Kasumi-1 (cell line): ENCODE measurements at places on chromosomes 6 and 20.
A peak's percentile ranks its signal among the peaks of the same experiment; 100 is the strongest.

DNA sequence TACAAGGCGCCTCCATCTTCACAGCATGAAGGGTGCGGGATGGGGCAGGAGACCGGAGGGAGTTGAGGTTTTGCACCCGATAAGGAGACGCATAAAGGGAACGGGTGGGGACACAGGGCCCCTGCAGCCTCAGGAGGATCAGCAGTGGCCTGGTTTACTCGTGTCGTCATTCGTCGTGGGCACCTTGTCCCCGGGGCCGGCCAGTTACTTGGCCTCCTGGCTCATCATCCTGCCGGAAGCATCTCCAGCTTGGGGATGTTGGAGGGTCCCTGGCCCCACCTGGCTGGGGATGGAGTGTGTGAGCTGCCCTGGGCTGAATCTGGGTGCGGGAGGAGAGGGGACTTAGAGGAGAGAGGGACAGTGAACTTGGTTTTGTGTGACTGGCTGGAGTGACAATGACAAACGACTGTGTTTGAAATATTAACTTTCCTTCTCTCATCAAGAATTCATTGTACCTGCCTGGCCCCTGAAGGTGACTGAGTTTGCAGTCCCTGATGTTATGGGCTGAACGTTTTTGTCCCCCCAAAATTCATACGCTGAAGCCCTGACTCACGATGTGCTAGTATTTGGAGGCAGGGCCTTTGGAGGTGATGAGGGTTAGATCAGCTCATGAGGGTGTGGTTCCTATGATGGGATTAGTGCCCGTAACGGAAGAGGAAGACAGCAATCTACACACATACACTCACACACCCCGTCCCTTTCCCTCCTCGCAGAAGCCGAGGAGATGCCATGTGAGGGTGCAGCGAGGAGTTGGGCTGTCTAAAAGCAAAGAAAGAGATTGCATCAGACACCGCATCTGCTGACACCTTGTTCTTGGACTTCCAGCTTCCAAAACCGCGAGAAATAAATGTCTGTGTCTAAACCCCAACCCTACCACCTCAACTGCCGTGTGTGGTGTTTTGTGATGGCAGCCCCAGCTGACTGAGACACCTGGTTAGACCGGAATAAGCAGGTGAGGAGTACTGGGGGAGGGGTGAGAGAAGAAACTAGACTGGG is 65.0 kb upstream of the MAP3K4 start:
- DNase-seq = no peak

GRCh38 chr6:141048451-141048850 is 1084.3 kb upstream of the GJE1 start:
- no peak for DNase-seq

- no peak for DNase-seq
Observed at GRCh38 chr6:7906741-7907140, 3.8 kb downstream of the TXNDC5 start.

DNA sequence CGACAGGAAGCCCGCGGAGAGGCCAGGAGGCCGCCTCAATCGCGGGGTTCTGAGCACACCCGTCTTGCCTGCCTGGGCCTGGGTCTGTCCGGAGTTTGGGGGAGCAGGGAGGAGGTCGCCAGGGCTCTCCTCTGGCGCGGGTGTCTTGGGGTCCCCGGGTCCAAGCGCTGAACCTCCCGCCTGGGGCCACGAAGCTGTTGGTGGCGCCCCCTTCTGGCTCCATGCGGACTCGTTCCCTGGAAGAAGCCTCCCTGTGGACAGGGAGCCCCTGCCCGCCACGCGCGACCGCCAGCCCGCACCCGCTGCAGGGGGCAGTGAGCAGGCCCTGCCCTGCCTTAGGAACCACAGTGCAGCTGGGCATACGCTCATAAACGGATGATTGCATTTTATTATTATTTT is 44.7 kb downstream of the MCUR1 start:
- no peak for DNase-seq

GRCh38 chr6:81376745-81377144 is 375.7 kb downstream of the TENT5A start:
- DNase-seq = no peak

- DNase-seq = no peak
Observed at GRCh38 chr6:46963039-46963438, 41.3 kb upstream of the ADGRF5 start.

- no peak for DNase-seq
Observed at GRCh38 chr6:117603821-117604220, 1.5 kb upstream of the GOPC start.

DNA sequence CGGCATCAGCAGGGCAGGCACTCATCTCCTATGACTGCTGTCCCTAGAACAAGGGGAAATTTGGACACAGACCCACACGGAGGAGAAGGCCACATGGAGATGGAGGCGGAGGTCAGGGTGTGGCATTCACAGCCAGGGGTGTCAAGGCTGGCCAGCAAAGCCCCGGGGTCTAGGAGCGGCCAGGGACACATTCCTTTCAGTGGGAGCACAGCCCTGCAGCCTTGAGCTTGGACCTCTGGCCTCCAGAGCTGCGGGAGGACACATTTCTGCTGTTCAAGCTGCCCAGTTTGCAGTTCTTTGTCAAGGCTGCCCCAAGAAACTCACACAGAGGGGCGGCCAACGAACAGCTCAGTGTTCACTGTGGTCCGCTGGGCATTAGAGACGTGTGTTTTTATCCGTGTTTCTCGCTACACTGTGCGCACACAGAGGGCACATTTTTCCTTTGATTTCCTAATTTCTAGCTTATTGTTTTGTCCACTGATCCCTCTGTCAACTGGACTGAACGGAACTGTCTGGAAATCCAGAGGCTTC is 93.4 kb upstream of the MPC1 start:
- no peak for DNase-seq

DNA sequence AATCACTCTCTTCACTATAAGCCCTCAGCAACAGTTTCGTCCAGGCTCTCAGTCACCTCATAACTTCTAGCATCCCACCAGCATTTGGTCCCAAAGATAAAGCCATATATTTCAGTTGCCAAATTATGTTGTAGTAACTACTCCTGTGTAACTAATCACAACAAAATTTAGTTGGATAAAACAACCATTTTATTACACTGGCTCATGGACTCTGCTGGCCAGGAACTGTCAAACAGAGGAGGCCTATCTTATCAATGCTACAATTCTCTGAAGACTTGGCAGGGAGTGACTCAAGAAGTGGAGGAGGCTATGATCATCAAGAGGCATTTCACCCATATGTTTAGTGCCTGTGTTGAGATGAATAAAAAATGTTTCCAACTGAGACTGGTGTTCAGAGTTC is 1082.3 kb upstream of the GJE1 start:
- DNase-seq = no peak

DNA sequence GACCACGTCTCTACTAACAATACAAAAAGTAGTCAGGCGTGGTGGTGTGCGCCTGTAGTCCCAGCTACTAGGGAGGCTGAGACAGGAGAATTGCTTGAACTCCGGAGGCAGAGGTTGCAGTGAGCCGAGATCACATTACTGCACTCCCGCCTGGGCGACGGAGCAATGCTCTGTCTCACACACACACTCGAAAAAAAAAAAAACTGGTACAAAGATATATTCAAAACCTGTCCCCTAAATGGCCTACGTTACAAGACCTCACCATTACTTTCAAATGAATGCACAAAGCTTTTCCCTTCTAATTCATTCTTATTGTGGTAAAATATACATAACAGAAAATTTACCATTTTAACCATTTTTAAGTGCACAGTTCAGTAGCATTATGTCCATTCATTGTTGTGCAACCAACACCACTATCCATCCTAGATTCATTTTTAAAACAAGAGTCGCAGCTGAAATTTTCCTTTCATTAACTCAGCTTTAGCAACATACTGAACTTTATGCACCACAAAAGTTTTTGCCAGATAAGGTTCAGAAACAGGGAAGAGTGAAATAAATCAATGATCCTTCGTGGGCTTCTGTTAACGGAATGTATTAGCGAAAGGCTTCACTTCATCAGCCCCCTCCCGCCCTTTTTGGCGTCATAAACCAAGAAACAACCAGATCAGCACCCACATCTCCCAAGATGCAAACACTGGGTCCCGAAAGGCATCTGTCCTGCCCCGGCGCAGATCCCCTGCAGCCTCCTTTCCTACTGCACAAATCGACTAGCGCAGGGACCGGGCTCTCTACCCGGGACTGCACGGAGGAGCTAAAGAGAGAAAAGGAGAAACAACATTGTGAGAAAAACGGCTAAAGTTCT is 825 bp upstream of the FAM135A start:
- DNase-seq = no peak

DNA sequence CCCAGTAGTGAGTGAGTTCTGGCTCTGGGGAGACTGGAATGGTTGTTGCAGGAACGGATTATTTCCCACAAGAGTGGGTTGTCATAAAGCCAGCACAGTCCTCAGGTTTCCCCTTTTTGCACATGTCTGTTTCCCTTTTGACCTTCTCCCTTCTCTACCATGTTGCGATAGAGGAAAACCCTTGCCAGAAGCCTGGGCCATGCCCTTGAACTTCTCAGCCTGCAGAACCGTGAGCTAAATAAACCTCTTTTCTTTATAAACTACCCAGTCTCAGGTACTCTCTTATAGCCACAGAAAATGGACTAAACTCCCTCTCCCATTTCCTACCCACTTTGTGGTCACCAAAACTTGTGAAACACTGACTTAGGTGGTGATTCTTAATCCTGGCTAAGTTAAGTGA is 7.2 kb upstream of the PPP1R16B start:
- DNase-seq = no peak

- no peak for DNase-seq
Observed at GRCh38 chr6:8860671-8861070, 425.3 kb upstream of the SLC35B3 start.

GRCh38 chr6:92779746-92780145 is 639.6 kb downstream of the EPHA7 start:
- no peak for DNase-seq

DNA sequence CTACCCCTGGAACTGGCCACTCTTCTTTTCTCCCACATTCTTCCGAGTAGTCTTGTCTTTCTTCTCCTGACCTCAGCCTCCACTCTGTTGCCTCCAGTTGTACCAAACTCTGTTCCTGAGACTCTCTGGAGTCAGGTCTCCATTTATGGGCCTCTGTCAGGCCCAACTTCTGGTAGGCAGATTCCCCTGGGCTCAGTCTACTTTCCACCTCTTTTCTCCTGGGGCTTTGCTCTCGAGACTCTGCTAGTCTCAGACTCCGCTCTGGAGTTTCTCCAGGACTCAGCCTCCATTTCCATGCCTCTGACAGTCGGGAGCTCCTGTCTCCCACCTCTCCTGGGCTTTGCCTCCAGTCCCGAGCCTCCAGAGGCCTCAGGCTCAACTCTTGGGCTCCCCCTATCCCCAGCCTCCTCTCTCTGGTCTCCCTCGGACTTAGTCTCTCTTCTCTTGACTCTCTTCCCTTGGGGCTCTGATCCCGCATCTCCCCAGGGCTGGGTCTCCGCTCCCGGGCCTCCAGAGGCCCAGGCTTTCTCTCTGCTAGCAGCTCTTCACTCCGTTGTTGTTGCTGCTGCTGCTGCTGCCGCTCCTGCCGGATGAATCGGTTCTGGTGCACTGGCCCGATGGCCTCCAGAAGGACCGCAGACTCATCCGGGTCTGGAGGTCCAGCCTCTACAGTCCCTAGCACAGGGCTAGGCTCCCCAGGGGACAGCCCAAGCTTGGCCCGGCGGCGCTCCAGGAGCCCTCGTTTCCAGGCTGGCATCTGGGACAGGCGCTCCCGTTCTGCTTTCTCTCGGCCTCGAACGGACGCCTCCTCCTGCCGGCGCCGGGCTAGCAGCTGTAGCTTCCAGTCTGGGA is 1.1 kb downstream of the PPP1R18 start:
- DNase-seq = peak; percentile 43

DNA sequence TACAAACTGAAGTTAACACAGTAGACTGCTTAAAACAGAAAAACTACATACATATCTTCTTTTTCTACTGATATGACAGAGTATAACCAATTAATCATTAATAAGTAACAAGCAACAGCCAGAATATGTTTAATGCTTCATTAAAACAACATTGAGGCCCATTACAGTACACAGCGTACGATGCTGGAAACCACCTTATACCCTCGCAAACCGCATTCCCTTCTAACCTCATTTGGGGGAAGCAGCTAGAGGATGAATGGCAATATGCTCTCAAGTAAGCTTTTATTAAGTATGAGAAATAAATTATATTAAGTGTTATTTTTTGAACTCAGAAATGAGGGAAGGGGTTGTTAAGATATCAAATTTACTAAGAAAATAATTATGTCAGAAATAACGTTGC is 142.4 kb downstream of the GMDS start:
- DNase-seq = no peak

GRCh38 chr6:110597761-110598160 is 121.3 kb upstream of the SLC22A16 start:
- no peak for DNase-seq

- DNase-seq = peak; percentile 22
Observed at GRCh38 chr6:147227770-147228320, 23.6 kb downstream of the STXBP5 start.

DNA sequence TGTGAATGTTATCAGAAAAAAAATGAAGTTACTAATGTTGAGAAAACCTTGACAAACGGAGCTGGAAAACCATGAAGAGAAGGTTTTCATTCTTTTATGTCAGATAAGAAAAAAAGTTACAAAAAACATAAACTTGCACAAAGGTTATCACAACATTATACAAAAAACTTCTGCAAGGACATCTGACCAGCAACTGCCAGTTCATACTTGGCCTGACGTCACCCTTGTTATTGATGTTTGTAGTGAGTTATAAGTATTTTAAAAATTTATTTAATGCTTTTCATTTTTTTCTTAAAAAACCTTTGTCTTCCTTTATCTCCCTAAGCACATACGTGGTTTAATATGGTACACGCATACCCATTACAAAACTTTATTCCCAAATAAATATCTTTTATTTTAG is 16.3 kb downstream of the GSTA3 start:
- DNase-seq = no peak
